CD4-positive, alpha-beta T cell treated with Interleukin-12 subunit alpha and Interleukin-12 subunit beta, for 1 hour (primary cell): ENCODE measurements at places on chromosomes 2 and 18.

- no peak for DNase-seq
Observed at GRCh38 chr2:43402002-43402401, 175.6 kb upstream of the ZFP36L2 start.

DNA sequence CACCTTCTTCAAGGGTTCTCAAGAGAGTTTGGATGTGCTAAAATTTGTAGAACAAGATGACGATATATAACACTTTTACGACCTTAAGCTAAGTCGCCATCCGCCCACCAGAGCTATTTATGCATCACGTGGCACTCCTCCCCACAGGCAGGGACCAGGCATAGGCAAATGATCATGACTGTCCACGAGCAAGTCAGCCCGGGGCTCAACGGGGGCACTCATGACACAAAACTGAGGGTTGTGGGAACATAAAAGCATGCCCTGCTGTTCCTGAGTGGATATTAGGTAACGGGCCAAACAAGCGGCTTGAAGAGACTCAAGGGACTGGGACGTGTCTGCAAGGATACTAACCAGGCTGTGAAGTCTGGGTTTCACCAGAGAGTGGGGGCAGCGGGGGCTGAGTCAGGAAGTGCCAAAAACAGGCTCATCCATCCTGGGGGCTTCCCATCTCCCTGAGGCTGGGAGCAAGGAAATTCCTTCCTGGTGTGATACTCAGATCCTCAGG is 58.1 kb downstream of the FAM178B start:
- DNase-seq: no peak

- DNase-seq: no peak
Observed at GRCh38 chr2:10935953-10936942, 24.5 kb downstream of the KCNF1 start.

DNA sequence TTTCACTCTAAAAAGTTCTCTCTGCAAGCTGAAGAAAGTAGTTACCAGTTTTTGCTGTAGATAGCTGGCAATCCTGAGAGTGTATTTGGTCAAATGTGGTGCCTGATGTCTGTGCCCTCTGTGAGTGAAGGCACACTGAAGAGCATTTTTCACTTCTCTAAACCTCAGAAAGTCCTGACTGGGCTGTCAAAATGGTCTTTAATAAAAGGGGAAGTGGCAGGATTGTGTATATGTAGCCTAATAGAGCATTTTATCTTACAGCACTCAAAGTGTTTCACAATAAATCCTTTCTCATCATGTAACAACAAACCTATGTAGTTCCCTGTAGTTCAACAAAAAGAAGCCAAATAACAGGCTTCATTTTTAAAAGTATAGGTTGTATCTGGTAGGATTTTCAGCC is 1552.3 kb upstream of the SLC39A10 start:
- DNase-seq: peak; percentile 2

DNA sequence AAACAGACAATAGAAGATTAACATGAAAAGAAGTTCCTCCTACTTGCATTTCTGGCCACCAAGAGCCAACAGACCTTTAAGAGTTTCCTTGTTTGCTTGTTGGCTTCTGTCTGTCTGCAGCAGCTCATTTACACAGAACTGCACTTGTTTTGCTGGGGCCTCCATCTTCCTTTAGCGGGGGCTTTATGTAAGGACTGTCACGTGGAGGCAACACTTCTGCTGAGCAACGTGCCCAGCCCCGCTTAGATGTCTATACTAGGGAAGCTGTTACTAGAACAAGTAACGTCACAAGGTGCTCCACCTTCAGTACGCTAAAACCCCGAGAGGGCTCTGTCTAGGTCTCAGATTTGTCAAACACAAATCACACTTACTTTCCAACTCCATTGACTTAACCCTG is 104.3 kb upstream of the PXDN start:
- no peak for DNase-seq
